ENCODE measurements at places on chromosomes 3 and 15.

DNA sequence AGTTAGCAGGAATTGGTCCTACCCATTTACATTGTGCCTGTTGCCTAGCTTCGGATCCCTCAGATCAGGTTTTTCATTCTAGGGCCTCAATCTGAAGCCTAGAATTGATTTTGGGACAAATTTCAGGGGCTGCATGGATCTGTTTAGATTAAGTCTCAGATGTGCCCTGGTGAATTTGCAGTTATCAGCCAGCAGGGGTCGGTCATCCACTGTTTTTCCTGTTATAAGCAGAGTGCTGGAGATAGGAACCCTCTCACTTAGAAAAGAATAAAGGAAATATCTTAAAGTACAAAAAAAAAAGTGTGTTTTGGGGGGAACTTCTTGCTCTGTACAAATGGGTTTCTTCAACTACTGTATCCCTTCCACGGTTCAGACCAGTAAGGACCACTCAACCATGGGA lies 212.5 kb downstream of the BCHE start:
- DNase-seq, result no peak

- DNase-seq, result peak; percentile 76
These were observed at the start of gene SRGAP3 for GRCh38 chr3:9249273-9250192. TSS of gene SRGAP3 (minus strand) at chr3:9249646. CDS start at chr3:9248951, 695 bp downstream.

GRCh38 chr15:62899090-62899493 lies 143.5 kb upstream of the TPM1 start:
- no peak for DNase-seq

DNA sequence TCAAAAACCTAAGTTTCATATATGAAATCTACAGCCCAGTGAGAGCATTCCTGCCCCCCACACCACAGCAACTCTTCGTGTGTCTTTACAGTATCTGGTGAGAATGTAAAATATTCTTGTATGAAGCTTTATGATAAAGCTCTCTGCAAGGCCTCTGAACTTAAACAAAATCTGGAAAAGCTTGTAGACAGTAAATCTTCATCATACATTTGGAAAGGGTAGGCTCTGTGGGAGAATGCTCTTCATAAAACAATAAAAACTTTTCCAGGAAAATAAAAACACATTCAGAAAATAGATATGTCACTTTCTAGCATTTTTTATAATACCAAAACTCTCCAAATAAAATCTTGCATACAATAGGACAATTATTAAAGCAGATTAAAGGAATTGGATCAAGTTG lies 1009.5 kb downstream of the NAALADL2 start:
- DNase-seq, result no peak

GRCh38 chr15:80966431-80967197 lies 23.0 kb downstream of the MESD start:
- DNase-seq, result no peak

- no peak for DNase-seq
These were observed 27.0 kb upstream of the CD200R1L start for GRCh38 chr3:112873632-112874031.

Measured in activated CD4-positive, alpha-beta T cell treated with anti-CD3 and anti-CD28 coated beads for 4 hours (primary cell).